ENCODE measurements at places on chromosomes 16 and 17.

- DNase-seq = no peak
Measured at GRCh38 chr17:76523084-76524037, 14.1 kb downstream of the CYGB start.

DNA sequence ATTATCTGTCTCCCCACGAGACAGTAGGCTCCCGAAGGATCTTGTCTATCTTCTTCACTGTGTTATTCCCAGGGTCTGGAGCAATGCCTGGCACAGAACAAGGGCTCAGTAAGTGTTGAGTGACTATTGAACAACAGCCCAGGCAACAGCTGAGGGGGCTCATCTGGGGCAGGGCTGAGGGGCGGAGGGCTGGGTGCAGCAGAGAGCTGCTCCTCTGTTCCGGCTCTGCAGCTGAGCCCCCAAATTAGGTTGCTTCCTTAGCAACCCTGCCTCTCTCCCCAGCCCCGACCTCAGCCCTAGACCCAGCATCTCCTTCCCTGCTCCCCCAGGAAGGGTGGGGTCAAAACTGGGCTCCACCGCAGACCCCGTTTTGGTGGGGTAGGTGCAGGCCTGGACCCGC, 32.2 kb downstream of the ITGAE start:
- DNase-seq = no peak

DNA sequence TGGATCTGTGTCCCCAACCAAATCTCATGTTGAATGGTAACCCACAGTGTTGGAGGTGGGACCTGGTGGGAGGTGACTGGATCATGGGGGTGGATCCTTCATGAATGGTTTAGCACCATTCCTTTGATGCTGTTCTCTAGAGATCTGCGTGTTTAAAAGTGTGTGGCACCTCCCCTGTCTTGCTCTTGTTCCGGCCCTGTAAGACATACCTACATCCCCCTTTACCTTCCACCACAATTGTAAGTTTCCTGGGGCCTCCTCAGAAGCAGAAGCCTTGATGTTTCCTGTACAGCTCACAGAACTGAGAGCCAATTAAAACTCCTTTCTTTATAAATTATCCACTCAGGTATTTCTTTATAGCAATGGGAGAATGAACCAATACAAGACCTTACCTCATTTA, 257.7 kb downstream of the XYLT1 start:
- no peak for DNase-seq

DNA sequence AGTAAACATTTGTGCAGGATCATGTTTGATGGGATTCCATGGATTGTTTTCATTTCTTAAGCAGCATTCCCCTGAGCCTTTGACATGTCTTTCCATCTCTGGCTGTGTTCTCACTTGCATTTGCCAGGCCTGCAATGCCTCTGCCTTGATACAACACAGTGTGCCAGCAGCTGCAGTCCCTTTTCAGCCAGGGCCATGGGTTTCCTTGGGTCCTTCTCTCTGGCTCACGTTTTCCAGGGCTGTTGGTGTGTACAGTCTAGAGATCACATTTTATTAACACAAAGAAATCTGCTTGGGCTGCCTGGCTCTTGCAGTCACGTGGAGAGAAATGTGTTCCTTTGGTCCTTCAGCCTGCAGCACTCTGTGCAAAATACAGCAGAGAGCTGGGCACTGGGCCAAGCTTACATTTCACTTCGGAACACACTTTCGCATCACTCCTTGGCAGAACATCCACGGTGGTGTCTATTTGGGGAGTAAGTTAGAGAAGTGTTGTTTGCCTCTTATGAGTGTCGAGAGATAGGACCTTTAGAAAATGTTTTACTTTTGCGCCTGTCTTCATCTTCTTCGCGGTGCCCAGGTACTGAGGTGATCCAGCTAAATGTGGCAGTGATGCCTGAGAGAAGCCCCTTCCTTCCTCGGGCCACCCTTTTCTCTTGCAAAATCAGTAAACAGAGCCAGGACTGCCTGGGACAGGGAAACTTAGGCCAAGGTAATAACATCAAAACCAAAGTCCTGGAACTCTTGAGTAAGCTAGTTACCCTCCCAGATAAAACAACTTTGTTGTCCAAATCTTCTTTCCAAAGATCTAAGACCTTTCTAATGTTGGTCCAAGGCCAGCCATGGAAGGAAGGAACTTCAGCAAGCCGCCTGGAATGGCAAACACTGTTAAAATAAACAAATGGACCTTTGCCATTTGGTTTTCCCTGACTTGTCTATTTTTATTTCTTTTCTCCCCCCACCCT, 20.9 kb downstream of the HLF start:
- DNase-seq = no peak

DNA sequence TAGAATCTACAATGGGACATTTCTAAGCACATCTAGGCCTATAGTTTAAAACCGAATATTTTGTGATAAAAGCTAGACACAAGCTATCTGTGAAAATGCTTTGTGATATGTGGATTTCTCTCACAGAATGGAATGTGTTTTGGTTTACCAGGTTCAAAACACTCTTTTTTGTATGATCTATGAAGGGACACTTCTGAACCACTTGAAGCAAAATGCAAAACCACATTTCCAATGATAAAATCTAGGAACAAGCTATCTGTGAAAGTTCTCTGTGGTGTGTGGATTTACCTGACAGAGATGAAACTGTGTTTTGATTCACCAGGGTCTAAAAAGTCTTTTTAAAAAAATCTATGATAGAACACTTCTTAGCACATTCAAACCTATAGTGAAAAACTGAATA, 2192.4 kb downstream of the TP53TG3F start:
- DNase-seq = no peak

GRCh38 chr17:66511135-66511534, 208.7 kb downstream of the PRKCA start:
- no peak for DNase-seq

DNA sequence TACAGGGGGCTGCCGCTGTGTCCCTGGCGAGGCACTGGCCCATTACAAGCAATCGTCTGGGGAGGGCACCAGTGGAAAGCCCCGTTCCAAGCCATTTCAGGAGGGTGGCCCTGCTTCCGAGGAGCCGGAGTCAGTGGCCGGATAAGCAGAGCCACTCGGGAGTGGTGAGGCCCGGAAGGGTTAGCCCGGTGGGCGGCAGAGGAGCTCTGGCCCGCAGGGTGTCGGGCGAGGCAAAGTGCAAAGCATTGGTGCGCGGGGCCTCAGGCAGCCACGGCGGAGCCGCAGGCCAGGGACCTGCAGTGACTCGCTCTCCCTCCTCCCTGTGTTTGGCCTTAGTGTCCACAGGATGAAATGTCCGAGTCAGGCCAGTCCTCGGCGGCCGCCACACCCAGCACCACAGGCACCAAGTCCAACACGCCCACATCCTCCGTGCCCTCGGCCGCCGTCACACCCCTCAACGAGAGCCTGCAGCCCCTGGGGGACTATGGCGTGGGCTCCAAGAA, 24.6 kb downstream of the NME3 start:
- DNase-seq = no peak

DNA sequence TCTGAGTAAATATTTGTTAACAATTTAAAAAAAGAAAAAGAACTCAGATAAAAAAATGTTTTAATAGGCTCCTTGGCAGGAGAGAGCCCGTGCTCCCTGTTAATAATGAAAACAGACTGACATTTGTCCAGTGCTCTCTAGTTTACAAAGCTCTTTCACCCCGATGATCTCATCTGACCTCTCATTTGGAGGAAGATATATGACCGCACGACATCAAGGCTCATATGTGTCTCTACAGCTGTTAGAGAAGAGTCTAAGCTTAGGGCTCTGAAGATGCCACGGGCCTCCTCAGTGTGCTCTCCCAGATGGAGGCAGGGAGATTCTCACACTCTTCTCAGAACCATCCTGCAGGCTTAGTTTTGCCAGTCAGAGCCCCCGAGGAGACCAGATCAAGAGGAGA, 280.8 kb upstream of the IRX5 start:
- DNase-seq = no peak

- DNase-seq = no peak
Measured at GRCh38 chr17:48615047-48615962, at the start of gene HOXB8. TSS of gene HOXB8 (minus strand) at chr17:48615292. CDS start at chr17:48614704, 588 bp downstream.

- DNase-seq = no peak
Measured at GRCh38 chr17:57783338-57783742, 38.2 kb upstream of the CCDC182 start.

DNA sequence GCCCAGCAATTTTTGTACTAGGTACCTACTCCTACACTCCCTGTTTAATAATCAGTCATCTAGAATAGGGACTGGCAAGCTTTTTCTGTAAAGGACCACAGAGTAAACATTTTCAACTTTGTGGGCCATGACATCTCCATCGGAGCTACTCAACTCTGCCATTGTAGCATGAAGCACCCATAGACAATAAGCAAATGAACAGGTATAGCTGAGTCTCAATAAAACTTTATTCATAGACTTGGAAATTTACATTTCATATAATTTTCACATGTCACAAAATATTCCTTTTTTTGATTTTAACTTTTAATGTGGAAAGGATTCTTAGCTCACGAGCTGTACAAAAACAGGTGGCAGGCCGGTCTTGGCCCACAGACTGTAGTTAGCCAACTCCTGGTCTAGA, 345.8 kb downstream of the SOX9 start:
- DNase-seq = no peak

GRCh38 chr17:74736513-74737298, at the start of gene RAB37:
TSS of gene RAB37 (plus strand) at chr17:74737256. CDS start at chr17:74737273, 17 bp downstream.
- DNase-seq = no peak

DNA sequence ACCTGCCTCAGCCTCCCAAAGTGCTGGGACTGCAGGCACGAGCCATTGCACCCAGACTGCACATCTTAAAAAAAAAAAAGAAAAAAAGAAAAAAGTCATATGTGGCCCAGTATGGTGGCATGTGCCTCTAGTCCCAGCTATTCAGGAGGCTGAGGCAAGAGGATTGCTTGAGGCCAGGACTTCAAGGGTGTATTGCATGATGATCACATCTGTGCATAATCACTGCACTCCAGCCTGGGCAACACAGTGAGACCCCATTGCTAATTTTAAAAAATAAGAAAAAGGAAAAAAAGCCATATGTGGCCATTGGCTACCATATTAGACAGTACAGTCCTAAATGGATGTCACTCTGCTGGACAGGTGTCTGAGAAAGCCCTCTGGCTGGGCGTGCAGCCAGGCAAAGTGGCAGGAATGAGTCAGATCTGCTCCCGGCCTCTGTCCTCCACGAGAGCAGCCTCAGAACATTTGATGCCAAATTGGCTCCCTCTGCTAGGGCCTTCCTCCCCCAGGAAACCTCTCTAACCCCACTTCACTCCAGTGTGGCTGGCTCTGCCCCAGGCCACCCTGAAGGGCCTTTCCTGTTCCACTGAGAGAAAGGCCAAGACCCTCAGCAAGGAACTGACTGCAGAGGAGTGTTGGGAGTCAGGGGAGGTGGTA, 14.7 kb downstream of the CA7 start:
- no peak for DNase-seq

DNA sequence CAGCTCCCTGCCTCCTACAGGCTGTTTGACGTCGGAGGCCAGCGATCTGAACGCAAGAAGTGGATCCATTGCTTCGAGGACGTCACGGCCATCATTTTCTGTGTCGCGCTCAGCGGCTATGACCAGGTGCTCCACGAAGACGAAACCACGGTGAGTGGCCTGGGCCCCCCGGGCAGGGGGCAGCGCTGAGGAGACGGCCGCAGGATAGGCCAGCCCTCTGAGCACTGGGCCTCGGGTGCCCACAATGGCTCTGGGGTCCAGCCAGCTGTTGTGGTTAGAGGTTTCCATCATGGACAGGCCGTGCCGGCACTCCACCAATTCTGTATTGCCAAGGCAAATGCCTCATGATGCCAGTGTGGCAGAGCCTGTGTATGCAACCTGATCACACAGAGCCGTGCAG, 88.6 kb downstream of the AMFR start:
- no peak for DNase-seq

DNA sequence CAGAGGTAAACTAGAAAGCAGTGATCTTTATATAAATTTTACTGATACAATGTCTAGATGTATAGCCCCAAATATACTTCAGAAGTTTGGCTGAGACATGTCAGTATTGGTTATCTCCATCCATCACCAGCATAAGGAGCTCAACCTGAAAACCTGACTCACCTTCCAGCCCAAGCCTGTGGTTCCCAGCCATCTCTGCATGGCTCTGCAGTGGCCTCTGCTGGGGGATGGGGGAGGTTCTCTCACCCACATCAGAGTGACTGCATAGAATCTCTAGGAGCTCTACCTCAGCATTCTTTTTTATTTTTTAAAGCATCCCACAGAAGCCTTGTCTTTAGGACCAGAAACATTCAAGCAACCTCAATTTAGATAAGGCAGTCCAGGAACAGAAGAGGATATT, 27.3 kb downstream of the USP7 start:
- no peak for DNase-seq

DNA sequence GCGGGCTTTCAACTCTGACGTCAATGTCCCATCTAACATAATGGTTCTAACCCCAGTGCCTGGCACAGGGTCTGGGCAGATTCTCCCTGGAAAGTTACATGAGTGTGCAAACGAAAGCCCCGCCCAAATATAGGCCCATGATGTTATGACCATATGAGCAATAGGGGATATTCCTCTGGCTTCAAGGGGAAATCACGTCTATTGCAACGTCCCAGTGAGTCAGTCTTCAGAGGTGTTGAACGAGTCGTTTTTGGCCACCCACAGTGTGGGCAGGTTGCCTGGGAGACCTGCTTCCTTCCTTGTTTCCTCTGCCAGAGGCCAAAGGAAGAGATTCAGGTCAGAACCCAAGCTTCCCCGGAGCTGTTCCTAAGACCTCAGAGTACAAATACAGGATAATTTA, 30.3 kb downstream of the PIK3R5 start:
- DNase-seq = no peak

DNA sequence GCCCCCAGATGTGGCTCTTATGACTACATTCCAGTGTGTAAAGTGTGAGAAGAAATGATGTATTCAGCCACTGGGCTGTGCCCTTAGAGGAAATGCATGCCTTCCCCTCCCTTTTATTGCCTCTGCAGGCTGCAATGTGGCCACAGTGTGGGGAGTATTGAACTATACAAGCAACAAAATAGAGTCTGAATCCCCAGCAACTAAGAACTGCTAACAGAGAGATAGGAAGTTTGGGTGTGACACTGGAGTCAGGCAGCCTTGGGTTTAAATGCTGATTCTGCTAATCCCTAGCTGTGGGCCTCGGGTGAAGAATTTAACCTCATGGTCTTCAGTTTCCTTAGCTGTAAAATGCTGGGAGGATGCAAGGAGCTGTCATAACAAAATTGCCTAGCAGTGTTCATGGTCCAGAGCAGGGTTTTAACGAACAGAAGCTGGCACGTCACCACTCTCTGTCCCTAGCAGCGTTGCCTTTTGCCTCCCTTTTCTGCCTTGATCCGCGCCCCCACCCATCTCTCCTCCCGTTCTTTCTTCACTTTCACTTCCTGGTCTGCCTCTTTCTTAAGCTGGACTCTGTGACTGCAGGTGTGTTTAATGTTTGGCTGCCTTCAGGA, 50.3 kb downstream of the KPNA2 start:
- DNase-seq = no peak

All from esophagus squamous epithelium (tissue), 5 donors.